ENCODE measurements at places on chromosomes 3 and 15. TPM values are rescaled to one million over a fixed set of nuclear protein-coding genes. Genes with fewer than 3 reads are reported as not detected.

GRCh38 chr3:25821746-25822573, 32.1 kb downstream of the OXSM start:
- no peak for DNase-seq

- DNase-seq: no peak
Measured at GRCh38 chr3:146268535-146269219, 17.8 kb upstream of the PLSCR4 start.

GRCh38 chr3:11735638-11736037, 91.9 kb upstream of the VGLL4 start:
- peak; percentile 56 for DNase-seq

DNA sequence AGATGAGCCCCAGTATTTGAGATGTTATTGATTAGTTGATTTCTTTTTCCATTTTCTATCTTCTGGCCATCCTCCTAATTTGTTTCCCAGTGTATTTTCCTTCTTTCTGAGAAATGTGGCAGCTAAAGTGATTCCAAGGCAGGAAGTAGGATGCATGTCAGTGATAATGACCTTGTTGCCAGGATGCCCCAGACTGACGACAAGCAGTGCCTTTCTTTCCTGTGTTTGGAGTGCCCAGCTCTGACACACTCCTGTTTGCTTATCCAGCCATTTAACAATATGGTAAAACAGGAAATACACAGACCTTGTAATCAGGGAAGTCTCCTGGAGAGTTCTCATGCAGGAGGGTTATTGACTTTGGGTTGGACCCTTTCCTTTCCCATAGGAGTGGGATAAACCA, 20.4 kb downstream of the TMOD2 start:
- DNase-seq: no peak

- peak; percentile 82 for DNase-seq
Measured at GRCh38 chr3:146189519-146190173, 28.7 kb upstream of the PLOD2 start.

DNA sequence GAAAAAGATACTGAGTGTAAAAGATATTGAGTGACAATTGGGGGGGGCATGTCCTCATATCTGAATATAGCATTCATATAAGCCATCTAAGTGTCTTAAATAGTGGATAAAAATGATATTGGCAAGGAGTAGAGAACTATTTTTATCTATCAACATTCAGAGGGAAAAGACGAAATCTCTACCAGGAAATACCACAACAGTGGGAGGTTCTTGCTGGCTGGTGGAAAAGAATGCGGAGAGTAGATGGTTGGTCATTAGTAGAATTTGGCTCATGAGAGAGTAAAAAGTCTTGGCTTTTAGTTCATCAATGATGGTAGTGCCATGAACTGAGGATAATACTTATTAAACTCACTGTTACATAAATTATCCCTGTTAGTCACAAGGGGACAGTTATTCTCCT, 4.8 kb upstream of the TCF12 start:
- no peak for DNase-seq

- no peak for DNase-seq
Measured at GRCh38 chr3:57160765-57161538, 4.2 kb downstream of the IL17RD start.

DNA sequence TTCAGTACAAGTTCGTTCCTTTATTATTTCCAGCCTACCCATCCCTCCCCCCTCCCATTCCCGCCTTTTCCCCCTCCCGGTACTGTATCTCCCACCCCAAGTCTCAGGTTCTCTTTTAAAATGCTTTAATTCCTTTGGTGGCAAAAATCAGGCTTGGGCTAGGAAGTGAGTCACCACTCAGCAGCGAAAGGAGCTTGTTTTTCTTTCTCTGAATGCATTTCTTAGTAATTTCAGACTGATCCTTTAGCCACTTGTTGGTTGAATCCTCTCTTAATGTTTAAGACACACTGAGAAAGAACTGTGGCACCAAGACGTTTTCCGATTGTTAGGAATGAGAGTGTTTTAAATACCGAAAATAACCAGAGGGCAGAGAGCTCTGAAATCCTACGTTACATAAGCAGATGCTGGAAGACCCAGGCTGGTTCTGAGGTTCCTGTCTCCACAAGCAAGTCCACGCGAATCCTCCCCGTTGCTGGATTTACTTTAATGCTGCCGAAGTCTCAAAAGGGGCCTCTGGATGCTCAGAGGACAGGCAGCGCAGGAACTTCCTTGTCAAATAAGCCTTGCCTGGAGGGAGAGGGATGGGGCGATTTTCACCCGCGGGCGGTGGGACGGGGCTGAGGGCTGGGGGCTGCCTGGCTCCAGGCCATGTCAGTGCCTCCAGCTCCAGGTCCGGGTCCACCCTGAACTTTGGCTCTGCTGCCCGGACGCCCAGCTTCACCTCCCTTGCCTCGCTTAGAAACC, 854 bp upstream of the COL8A1 start:
- DNase-seq: no peak

DNA sequence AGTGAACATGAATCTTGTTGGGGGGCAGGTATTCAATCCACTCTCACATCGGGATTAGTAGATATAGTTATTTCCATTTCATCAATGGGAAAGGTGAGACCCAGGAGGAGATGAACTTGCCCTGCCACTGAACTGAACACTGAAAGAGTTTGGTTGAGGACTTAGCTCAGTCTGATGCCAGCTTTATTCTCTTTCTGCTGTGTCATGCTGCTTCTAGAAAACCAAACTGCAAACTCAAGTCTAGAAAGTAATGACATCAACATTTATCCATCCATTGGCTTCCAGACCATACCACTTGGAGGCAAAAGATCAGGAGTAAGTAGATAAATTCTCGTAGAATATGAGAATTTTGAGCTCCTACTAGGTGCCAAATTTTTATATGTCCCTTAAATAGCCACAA, 288.0 kb upstream of the CTNNB1 start:
- no peak for DNase-seq

DNA sequence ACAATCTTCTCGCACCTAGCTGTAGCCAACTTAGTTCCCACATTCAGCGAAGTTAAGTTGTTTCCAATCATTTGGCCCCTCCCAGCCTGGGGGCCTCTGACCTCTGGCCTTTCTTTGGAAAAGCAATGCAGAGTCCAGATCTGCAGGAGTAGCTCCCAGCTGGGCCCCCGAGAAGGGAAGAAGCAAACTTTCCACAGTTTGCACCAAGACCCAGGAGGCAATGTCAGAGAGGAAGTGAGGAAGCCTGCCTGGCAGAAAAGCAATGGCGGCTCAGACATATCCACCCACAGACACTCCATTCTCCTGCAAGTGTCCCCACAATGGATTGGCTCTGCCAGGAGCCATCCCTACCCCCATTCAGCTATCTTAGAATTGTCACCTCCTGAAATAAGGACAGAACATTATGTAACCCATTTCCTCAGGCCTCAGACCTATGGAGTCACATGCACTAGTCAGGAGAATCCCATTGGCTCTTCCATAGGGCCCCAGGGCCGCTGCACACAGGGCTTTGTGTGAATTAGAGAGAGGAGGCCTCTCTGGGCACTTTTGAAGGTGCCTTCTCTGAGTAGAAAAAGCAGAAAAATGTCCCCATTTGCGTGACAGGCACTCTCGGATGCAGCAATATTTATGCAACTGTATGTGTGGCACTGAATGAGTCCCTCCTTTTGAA, 3.0 kb upstream of the BUB1B start:
- DNase-seq: no peak

DNA sequence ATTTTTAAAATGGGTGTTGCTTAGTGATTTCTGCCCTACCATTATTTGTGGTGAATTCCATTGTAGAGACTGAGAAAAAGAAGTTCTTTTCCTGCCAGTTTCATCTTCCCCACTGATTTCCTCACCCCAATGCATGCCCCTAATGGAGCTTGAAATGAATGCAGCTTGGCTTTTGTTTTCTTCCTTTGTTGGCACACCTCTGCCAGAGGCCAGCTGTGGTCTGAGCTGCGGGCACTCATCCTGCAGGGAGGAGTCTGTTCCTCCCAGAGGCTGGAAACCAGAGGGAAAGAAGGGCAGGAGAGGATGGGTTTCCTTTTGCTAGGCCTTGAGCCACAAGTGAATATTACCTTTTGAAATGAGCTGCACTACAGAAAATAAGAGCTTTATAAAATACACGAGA, 9.3 kb upstream of the ST8SIA2 start:
- DNase-seq: no peak

GRCh38 chr3:61247191-61247590, 4.1 kb downstream of the FHIT start:
- DNase-seq: no peak

DNA sequence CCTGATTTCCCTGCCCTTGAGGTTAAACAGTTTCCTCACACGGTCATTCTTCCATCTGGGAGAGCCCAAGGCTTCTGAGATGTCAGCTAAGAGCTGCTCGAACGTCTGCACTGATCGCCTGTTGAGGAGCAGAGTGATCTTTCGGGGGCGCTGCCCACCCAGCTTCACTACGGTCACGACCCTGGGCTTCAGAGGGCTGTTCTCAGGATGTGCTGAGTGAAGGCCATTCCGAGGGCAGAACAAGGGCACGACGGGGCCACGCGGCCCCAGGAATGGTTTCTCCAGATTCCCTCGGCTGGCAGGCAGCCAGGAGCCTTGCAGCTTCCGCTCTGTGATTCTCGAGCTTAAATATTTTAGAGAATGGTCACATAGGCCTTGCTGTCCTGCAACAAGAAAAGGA, 25.7 kb downstream of the DCLK3 start:
- no peak for DNase-seq

DNA sequence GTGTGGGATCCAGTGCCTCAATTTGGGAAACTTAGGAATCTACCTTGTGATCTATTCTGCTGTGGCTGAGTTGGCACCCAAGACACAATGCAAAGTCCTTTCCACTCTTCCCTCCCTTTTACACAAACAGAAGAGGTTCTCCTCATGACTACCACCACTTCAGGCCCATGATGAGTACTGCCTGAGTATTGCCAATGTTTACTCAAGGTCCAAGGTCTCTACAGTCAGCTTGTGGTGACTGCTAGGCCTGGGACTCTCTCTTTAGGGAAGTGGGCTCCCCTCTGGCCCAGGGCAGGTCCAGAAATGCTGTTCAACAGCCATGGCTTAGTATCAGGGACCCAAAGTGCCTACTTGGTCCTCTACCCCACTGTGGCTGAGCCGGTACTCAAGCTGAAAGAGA, 56.8 kb upstream of the PEX5L start:
- DNase-seq: no peak

DNA sequence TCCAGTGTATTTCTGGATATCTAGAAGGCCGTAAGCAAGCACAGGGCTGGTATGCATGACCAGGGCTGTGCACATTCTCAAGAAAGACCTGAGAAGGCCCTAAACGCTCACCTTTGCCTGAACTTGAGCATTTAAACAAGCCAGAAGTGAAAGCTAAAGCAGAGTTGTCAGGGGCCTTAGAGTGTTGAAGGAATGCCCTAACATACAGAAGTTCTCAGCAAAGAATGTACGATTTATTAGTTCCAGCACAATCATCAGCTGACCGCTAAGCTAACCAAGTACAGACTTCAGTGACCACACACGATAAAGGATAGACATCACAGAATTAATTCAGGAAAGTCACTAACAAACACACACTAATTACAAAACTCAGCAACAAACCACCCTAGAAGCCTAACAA, 8.7 kb downstream of the HLTF start:
- DNase-seq: no peak

GRCh38 chr15:75306188-75306587, 23.6 kb downstream of the GOLGA6D start:
- DNase-seq: no peak

DNA sequence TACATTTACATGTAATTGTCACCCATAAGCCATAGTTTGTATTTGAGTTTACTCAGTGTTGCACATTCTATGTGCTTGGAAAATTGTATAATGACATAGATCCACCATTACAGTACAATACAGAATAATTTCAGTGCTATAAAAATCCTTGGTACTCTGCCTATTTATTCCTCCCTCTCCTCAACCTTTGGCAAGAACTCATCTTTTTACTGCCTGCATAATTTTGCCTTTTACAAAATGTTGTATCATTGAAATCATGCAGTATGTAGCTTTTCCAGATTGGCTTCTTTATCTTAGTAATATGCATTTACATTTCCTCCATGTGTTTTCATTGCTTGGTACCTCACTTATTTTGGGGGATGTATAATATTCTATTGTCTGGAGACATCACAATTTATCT, 786.9 kb upstream of the SEMA6D start:
- no peak for DNase-seq

DNA sequence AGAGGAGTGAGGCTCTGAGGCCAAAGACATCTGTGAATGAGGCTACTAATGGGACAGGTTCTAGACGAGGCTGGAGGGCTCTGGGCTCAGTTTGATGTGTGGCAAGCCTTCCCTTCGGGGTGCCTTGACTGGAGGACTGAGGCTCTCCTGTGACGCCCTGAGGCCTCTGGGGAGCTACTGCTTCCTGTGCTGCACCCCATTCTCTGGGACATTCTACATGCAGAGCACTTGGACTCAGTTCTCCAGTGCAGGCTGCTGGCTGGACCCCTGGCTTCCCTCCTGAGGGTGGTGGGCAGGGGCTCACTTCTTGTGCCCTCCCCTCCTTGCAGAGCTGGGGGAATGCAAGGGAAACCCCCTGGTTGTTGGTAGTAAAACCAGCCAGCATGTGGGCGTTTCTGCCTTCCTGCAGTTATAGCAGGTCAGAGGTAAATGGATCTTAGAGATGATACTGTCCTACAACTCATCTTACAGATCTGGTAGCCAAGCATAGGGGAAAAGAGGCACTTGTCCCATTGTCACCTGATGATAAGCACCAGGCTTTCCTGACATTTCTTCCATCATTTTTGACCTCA, 133.3 kb downstream of the CHDH start:
- no peak for DNase-seq

GRCh38 chr3:143158014-143158988, 38.7 kb downstream of the CHST2 start:
- DNase-seq: no peak

- DNase-seq: peak; percentile 62
Measured at GRCh38 chr3:36969540-36970432, 23.1 kb downstream of the EPM2AIP1 start.

DNA sequence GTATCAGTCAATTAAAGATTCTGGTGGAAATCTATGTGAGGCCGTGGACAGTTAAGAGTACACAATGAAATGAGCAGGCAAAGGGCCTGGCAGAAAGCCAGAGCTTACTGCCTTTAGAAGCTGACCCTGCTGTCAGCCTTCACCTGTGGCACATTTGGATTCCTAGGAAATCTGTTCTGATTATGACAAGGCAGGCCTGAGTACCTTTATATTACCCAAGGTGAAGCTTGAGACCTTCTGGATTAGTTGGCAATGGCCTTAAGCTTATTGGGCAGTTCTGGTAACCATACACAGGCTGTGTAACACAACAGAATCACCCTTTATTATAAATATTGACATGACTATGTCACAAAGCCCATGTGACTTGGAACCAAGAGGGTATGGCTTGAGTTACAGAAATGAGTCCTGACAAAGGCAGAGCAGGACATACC, 43.2 kb downstream of the NBEAL2 start:
- DNase-seq: no peak

- no peak for DNase-seq
Measured at GRCh38 chr3:10371167-10371566, 50.3 kb upstream of the SEC13 start.

GRCh38 chr3:119769394-119770149, 12.3 kb upstream of the NR1I2 start:
- no peak for DNase-seq

- DNase-seq: no peak
Measured at GRCh38 chr3:114953800-114954199, 193.3 kb downstream of the ZBTB20 start.

The CHDH gene
- not detected for total RNA-seq

The ZPLD1 gene
- not detected for total RNA-seq

The LIPH gene
- total RNA-seq: not detected

The IL5RA gene
- not detected for total RNA-seq

The RTP3 gene
- total RNA-seq: not detected

The DUOXA2 gene
- total RNA-seq: not detected

The MOBP gene
- not detected for total RNA-seq

The LEKR1 gene
- total RNA-seq: 6.4 TPM

The PCBP4 gene
- 16.9 TPM for total RNA-seq

The CCDC51 gene
- 28.3 TPM for total RNA-seq

The LDHAL6B gene
- not detected for total RNA-seq

The SLC28A1 gene
- not detected for total RNA-seq
